H54 (cell line): ENCODE measurements at places on chromosomes 2 and 18.

GRCh38 chr2:143805666-143806065 lies 676.4 kb downstream of the ARHGAP15 start:
- no peak for DNase-seq

DNA sequence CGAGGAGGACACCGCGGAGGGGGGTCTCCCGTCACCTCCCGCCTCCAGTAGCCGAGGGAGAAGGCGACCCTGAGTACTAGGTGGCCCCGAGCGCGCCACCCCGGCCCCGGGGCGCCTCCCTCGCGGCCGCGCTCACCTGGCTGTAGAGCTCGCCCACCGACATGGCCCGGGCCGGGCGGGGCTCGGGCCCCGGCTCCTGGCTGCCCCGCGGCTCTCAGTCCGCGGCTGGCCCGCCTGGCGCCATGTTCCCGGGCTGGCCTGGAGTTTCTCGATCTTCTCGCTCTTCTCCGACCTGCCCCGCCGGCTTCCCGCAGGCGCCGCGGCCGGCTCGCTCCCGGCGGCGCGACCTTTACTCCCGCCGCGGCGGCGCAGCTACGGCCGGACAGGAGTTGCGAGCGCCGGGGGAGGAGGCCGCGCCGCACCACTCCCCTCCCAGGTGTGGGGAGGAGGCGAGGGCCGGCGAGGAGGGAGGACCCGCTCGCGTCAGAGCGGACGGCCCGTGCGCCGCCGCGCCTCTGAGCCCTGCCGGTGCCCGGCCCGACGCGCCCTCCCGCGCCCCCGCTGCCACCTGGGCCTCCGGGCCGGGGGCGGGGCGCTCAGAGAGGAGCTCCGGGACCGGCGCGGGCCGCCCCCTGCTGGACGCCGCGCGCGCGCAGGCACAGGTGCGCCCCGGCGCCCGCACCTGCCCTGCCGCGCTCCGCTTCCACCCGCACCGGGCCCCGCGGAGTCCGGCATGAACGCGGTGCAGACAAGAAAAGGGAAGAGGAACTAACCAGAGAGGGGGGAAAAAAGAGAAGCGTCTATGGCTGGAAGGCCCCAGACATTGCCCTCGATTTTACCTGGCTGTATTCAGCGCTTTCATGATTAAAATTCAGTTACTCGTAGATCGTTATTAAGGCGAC lies at the start of gene MYO5B:
TSS of gene MYO5B (minus strand) at position 517 of the 902 bp plus-strand sequence. CDS start at position 163, 354 bp downstream.
- DNase-seq: no peak

DNA sequence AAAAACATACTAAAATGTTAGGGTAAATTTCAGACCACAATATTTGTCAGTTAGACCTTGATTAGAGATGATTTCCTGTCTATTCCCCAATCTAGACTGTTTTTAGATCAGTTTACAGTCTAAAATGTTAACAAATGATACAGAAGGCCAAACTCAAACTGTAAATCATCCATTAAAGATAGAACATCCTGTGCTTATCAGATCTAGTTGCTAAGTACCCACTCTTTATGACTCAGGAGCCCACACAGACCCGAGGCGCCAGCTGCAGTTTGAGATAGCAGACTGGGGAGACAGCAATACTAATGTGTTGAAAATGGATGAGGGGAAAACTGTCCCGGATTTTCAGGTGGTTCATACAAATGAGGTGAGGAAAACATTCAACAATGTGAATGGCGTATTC lies 113.3 kb downstream of the SCG2 start:
- DNase-seq: no peak

DNA sequence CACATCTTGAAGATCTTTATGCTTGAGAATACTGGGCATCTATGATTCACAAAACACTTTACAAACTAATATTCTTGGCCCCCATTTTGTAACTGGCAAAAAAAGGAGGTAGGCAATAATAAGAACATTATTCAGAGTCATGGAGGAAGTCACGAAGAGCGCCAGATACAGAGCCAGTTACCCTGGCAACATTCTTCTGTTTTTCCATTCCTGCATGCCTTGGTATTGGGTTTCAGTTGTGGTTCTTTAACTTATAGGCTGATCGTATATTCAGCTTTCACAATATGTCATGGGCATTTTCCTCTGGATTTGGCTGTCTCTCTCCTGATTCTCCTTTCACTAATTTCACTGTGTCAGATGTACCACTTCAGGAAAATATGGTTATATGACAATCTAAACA lies 234.7 kb downstream of the HRH4 start:
- no peak for DNase-seq

- no peak for DNase-seq
Measured at GRCh38 chr18:12092398-12093229, 1.0 kb upstream of the ANKRD62 start.

DNA sequence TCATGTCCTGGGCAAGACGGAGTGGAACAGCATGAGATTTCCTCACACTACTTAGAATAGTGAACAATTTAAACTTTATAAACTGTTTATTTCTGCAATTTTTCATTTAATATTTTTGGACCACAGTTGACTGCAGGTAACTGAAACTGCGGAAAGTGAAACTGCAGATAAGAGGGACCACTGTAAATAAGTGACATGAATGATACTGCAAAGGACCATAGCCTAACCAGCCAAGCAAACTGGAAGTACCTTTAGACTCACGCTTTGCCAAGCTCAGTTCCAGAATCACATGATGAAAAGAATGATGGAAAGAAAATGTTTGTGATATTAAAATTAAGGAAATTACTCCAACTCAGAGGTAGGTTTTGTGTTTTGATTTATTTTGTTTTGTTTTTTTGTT lies 94.6 kb upstream of the ITGA4 start:
- no peak for DNase-seq

DNA sequence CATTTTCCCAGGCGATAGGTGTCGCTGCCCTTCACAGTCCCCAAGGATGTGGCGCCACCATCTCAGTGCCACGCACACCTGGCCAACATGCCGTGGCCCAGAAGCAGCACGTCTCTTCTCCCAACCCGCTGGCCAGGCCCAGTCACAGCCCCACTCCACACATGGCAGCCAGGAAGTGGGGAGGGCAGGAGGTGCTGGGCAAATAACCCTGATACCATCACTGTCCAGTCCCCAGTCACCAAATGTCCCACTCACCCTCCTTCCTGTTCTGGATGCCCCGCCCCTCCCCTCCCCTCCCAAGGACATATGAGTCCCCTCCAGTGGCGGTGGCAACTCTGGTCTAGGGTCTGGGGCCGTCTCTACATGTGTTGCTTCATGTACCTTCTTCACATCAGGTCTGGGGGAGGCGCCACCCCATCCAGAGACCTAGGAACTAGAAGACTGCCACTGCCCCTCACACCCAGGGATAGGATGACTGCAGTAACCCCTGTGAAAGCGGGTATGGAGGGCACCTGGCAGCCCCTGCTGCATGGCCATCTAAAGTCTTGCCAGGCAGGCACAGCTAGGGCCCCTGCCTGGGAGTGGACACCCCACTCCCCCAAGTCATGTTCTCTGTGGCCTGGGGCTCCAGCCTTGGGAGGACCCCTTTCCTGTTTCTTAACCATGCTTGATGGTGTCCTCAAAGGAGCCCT lies 7.3 kb upstream of the CAPN10 start:
- no peak for DNase-seq

DNA sequence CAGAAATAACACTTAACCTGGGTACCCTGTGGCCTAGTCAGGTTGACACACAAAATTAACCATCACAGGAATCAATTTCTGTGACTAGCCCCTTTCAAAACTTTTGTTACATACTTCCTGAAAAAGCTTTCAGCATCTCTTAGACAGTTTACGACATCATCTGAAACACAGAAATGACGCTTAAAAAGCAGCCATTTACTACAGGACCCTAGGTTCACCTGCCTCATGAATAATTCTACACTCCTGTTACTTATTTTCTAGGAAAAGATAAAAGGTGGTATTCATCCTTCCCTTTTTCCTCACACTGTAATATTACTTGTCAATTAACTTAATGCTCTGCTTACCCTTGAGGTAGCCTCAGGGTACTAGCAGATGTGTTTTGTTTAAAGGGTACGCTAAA lies 388.4 kb downstream of the IRS1 start:
- no peak for DNase-seq

GRCh38 chr2:168196764-168197180 lies 50.6 kb downstream of the STK39 start:
- no peak for DNase-seq

DNA sequence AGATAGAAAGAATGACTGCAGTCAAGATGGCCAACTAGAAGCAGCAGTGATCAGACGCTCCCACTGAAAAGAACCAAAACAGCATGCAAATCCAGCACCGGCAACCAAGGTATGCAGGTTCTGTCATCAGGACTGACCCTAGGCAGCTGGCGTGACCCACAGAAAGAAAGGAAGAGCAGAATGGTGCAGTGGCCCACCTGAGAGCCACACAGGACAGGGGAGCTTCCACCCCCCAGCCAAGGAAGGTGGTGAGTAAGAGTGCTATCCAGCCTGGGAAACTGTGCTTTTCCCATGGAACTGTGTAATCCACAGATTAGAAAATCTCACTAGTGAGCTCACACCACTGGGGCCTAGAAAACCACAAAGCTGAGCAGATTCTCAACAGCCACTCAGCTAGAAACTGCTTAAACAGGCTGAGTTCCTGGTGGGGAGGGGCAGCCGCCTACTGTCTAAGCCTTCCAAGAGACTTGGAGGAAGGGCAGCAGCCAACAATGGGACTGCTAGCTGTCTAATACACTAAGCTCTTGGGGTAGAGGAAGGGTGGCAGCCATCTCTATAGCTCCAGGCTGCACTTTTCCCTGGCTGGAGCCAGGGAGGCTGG lies 127.9 kb downstream of the EVA1A start:
- no peak for DNase-seq

DNA sequence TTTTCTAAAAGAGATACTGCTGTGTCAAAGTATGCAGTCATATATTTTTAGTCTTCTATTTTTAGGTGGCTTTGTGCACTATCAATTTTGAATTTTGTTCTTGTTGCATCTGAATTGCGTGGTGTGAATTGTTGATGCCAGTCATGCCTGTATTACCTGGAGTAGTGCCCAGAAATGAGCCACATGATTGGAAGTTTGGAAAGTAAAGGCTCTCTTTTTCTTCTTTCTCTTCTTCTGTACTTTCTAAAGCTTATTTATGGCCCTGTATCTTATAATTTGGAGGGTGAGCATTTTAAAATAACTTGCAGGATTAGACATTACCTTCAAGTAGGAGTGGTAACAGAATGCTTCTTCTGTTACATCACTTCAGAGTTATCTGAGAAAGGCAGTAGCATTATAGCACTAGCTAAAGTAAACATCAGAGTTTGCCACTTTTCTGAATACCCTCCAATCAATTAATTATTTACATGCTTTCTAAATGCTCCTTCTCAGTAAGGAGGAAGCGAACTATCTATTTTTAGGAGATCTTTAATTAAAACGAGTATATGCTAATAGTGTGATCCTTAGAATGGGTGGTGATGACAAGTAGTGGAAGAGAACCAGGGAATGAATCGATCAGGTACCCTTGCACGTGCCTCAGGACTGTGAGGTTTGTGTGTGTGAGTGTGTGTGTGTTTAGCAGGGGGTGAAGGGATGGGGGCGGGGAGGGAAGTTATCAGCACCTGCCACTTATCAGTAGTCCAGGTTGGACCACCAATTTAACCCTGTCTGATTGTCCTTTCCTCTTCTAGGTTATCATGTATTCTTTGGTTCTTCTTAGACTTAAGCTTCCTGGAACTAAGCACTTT lies 112.5 kb downstream of the MAP3K20 start:
- DNase-seq: no peak

DNA sequence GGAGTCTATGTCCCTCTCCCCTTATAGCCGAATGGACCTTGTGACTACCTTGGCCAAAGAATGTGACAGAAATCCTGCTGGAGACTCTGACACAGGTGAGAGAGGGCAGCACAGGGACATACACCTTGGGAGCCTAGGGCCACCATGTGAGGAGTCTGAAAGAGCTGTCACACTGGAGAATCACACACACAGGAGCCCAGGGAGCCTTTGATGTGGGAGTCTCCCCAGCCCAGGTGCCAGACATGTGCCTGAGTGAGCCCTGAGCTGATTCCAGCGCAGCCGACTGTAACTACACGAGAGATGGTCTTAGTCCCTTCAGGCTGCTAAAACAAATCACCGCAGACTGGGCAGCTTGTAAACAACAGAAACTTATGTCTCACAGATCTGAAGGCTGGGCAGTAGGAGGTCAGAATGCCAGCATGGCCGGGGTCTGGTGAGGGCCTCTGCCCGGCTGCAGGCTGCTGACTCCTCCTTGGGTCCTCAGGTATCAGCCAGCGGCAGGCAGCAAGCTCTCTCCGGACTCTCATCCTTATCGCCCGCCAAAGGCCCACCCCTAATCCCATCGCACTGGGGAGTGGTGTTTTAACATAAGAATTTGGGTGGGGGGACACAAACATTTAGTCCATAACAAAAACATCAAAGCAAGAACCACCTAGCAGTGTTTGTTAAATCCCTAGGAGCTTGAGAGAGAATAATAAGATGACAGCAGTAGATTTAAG lies 63.8 kb upstream of the GPR45 start:
- no peak for DNase-seq

DNA sequence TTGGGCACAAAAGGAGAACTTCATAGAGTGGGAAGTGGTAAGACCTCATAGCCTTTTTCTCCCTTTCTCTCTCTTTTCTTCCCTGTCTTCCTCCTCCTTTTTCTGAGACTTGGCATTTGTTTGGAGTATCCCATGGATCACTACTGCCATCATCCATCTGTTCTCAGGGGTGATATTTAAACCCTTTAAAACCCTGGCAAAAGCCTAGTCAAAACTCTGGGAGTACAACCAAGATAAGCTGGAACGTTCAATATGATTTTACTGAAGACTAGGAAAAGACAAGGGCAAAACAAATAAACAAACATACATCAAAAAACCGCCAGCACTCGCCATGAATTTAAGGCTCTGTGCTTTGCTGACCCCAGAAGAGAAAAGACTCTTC lies 253.4 kb downstream of the CLIP4 start:
- DNase-seq: no peak

DNA sequence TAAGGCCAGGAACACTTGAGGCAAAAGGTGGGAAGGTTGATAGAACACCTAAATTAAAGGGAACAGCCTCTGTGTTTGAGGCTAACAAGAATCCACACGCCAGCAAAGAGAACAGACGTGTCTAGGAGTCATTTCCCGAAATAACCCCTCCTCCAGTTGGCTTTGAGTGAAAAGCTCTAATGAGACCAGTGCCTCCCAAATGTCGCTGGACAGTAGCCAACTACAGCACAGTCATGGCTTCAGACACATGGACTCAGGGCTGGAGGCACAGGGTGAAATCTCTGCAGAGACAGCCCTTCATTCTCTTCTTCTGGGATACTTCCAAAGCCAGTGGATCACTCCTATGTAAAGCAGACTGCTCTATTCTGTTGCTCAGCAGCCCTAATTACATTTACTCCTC lies 49.6 kb downstream of the SOWAHC start:
- no peak for DNase-seq

DNA sequence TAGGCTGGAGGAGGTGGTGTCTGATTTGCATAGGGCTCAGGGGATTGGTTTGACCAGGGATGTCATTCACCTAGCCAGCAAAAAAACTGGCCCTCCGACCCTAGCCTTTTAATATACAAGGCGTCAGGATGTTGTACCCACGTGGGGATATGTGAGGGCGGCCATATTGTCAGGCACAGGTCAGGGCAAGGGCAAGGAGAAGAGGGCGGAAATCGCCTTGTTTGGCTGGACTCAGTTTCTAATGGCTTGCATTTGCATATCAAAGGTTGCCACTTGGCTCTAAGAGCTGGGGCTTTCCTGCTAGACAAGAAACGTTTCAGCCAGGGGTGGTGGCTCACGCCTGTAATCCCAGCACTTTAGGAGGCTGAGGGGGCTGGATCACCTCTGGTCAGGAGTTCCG lies 24.9 kb upstream of the PDCL3 start:
- DNase-seq: no peak

GRCh38 chr2:96163415-96163767 lies 18.2 kb upstream of the DUSP2 start:
- no peak for DNase-seq
